Activated naive CD8-positive, alpha-beta T cell treated with anti-CD3 and anti-CD28 coated beads, Interleukin-2, amount 10 ng/mL, durations not matched to agents 7 days and 5 days (primary cell): ENCODE measurements at places on chromosomes 2 and 18. TPM values are rescaled to one million over a fixed set of nuclear protein-coding genes. Genes with fewer than 3 reads are reported as not detected.

The AKAIN1 gene
- not detected for total RNA-seq

The TCF23 gene
- not detected for total RNA-seq

The POTEI gene
- total RNA-seq: not detected

The OTOS gene
- not detected for total RNA-seq

The TNS1 gene
- total RNA-seq: 15.1 TPM

The WNT10A gene
- total RNA-seq: 2.5 TPM
